ENCODE measurements at places on chromosomes 11 and 22.

- DNase-seq: no peak
Measured at GRCh38 chr11:92920331-92920730, 49.1 kb upstream of the MTNR1B start.

GRCh38 chr11:47924184-47924691 is 56.1 kb upstream of the PTPRJ start:
- no peak for DNase-seq

DNA sequence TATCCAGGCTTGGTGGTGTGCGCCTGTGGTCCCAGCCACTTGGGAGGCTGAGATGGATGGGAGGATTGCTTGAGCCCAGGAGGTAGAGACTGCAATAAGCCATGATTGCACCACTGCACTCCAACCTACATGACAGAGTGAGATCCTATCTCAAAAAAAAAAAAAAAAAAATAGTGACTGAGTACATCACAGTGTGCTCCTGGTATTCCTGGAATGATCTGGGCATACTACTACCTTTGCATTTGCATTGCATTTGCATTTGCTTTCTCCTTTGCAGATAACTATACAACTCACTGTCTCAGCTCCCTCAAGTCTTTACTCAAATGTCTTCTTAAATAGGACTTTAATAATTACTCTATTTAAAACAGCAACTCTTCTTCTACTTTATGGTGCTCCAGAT is 51.8 kb downstream of the DLG2 start:
- no peak for DNase-seq

DNA sequence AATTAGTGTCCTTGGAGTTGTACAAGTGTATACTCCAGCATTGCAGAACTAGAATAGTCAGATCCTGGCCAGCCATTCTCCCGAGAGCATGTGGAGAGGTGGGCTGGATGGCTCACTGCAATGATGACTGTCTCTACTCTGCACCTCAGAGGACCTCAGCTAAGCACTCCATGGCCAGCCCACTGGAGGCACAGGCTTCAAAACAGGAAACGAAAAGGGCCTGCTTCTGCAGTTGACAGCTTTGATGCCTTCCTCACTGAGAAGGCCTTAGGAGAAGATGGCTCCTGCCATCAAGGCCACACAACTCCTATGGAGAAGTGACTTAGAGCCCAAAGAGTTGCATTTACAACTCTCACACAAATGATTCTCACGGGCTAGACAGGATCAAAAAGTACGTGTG is 9.1 kb downstream of the POLD4 start:
- no peak for DNase-seq

- no peak for DNase-seq
Measured at GRCh38 chr11:1163321-1163910, 5.7 kb downstream of the MUC5AC start.

GRCh38 chr22:49199224-49199623 is 628.4 kb downstream of the BRD1 start:
- DNase-seq: no peak

DNA sequence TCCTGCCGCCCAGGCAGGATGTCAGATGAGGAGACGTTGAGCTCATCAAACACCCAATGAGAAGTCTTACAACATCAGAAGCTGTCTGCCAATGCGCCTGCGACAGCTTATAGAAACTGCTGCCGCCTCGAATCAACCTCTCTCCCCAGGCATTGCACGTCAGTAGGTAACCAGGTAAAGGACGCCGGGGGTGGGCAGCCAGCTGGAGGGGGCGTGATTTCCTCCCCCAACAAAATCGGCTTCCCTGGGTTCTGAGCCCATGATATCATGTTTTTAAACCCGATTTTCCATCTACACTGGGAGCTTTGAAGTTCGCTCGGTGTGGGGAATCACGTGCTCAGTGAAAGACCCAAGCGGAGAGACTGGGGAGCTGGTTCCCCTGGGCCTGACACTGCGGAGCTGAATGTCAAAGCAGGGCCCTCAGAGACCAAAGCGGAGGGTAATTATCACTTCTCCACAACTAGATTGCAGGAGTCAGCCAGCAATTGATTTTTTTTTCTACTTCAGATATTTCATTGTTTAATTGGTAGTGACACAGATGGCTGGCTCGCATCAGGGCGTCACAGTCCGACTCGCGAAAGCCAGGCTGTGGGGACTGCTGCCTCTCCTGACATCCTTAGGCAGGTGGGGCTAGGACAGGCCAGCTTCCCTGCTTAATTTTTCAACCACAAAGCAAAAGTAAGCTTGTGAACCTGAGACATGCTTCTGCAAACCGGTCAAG is 15.4 kb downstream of the FAM83F start:
- DNase-seq: no peak

- DNase-seq: no peak
Measured at GRCh38 chr11:33930317-33931021, 38.6 kb upstream of the LMO2 start.

- DNase-seq: no peak
Measured at GRCh38 chr11:113162592-113162962, 151.8 kb upstream of the TTC12 start.

GRCh38 chr11:125404811-125405790 is 91.0 kb downstream of the FEZ1 start:
- peak; percentile 80 for DNase-seq

DNA sequence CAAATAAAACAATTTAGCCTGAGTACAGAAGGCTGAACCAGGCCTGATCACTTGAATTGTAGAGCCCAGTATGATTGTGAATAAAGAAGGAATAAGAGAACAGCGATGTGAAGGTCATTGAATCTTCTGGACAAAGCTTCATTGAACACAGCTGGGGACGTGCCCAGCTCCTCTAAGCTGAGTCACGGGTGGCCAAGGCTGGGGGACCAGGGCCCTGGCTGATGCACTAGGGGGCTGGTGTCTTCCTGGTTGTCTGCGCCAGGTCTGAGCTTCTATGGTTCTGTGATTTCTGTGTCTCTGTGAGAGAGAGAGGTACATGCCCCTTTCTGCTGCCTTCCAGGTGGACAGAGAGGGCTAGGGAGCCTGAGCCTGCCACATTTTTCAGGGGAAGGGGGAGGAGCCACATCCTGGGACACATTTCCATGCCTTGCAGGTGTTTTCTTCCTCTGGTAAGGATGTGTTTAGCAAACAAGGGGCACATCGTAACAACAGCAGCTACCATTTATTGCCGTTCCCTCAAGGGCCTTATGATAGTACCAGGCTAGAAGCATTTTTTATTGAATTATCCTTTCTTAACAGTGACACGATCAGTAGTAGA is 135.7 kb downstream of the C11orf91 start:
- no peak for DNase-seq

DNA sequence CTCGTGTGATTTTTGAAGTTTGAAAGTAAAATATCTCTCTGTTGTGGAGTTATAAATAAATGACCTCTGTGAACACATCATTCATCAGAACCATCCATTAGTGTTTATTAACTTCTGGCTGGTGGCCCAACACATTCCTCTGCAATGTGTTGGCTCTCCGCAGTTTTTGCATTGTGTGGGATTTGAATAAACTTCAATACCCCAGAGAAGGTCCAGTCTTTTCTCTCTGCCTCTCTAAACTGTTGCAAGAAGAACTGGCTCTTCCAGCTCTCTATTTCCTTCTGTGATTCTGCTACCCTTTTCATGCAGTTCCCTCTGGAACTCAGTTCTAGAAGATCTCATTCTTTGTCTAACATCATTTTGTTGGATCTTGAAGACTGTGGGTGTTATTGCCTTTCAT is 125.0 kb upstream of the ARHGAP42 start:
- no peak for DNase-seq

GRCh38 chr11:64095273-64095817 is 59.6 kb downstream of the FLRT1 start:
- DNase-seq: no peak

DNA sequence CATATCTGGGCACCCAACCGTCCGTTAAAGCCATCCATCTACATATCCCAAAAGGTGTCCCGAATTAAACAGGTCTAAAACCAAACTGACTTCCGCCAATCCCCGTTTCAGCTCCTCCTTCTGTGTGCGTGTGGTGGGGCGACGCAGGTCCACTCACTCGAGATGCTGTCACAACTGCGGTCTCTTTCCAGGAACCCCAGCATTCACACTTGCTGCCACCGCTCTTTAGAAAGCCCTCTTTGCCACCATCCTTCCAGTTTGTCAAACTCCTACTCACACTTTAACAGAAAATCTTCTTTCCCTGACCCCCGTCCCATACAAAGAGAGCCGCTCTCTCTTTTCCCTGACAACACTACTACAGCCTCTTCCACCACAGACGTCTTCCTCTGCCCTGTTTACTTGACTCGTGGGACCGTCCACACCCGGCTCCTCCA is 467 bp downstream of the ESS2 start:
- no peak for DNase-seq

DNA sequence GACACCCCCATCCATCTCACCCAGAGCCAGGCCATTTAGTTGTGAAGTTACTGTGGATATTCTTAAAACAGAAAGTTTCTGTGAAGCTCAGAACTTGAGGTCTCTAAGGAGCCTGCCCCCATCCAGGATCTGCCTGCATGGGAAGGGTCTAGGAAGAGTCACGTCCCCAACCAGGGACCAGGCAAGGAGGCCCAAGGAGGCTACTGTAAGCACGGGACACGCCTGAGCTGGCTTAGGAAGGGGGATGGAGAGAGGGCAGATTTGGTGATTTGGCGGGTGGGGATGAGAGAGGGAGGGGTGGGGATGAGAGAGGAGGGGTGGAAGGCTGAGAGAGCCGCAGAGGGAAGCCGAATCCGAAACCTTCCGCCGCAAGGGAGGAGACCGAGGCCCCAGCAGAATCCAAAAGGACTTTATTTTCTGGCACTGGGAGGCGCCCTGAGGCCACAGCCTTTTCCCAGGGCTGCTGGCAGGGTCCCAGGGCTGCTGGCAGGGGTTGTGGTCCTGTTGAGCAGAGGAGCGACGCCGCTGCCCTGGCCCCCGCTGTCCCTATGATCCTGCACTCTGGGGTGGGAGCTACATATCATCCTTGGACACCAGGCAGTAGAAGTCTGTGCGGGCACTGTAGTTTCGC is 9.4 kb downstream of the SIGIRR start:
- DNase-seq: no peak

- no peak for DNase-seq
Measured at GRCh38 chr22:43334378-43334777, 8.8 kb downstream of the SCUBE1 start.

- DNase-seq: no peak
Measured at GRCh38 chr11:114348200-114349191, 51.8 kb downstream of the C11orf71 start.

GRCh38 chr22:42865536-42865935 is 8.5 kb upstream of the ARFGAP3 start:
- no peak for DNase-seq

DNA sequence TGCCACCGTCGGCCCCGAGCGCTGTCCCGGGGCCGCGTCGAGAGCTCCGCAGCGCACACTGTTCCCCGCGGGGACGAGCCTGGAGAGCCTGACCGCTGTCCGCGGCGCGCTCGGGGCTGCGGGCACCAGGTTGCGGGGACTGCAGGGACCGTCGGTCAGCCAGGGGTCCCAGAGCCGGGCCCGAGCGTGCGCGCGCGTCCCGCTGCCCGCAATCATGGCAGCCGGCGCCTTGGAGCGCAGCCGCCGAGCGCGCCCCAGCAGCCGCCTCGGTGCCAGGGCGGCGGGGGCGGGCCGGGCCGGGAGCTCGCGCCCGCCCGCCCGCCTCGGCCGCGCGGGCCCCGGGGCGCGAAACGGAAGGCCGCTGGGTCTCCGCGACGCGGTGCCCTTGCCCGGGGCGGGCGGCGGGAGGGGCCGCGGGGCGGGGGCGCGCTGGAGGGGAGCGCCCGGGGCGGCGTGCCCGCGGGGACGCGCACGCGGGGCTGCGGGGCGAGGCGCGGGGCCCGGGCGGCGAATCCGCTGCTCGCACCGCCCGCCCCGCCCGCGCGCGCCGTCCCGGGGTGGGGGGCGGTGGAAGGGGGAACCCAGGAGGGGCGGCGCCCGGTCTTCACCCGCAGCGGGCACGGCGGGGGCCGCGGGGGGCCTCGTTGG is 79.4 kb upstream of the PPARA start:
- DNase-seq: peak; percentile 70

DNA sequence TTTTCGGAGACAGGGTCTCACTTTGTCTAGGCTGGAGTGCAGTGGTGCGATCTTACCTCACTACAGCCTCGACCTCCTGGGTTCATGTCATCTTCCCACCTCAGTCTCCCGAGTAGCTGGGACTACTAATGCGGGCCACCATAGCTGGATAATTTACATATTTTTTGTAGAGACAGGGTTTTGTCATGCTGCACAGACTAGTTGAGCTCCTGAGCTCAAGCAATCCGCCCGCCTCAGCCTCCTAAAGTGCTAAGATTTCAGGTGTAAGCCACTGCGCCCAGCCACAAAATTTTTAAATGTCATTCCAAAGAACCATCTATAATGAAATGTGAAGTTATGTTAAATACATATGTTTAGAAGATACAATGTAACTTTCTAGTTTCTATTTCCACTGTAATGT is 4747.7 kb upstream of the OR11H1 start:
- DNase-seq: no peak

DNA sequence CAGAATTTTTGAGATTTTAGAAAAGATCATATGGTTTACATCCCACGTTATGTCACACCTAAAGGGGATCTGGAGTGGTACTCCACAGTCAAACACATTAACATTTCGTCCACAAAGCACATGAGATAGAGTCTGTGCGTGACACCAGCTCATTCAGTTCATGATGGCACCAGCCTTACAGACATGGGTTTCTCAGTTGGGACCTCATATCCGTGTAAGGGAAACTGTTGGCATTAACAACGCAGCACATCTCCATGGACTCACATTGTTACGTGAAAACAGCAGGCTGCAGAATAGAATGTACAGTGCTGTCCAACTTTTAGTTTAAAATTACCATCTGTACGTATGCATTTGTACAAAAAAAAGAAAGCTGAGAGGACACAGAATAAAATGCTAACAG is 14.0 kb downstream of the RIC8A start:
- DNase-seq: no peak

DNA sequence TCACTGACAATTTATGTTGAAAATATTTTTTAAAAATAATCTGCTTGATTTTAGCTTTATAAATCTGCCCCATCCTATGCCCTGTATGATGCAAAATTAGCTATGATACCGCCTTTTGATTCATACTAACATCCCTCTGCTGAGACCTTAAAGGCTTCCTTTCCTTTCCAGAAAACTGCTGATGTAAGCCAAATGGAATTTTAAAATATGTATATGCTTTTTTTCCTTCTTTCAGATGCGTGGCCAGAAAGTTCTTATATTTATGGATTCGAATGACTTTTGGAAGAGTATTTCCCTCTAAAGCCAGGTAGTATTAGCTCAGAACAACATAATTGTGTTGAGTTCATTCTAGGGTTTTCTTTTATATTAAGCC is 34.5 kb downstream of the SFI1 start:
- DNase-seq: no peak

Data from GM19239 (cell line).